Fibroblast of skin of back (primary cell): ENCODE measurements at places on chromosomes 6 and 20.

GRCh38 chr20:5927749-5928462, 22.4 kb downstream of the TRMT6 start:
- DNase-seq = no peak

DNA sequence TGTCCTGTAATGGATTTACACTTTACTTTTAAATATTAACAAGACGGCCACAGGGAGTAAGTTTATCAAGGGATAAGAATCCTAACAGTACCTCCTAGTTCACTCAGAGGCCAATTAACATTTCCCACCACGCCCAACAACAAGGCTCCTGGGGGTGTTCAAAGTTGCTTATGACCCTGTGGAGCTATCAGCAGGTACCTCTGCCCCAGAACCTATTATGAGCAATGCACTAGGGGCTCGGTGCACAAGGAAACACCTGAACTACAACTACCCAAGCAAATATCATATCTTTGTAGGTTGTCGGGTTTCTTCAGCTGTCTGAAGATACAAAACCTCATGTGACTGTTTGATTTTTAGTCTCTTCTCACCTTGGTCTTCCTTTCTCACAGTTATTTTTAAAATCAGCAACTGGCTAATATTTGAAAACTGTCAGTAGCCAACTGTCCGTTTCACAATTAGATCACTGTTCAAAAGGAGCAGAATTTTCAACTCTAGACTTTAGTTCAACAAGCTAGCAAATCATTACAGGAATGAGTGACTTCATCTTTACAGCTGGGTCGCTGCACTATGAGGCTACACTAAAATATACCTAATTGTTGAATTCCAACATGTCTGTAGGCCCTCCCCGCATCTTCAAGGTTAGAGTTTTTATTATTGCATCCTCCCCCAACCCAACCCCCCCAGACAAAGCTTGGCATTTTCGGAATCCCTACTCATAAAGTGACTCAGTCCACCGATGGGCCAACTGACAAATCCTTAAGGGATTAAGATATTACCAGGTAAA, 38.1 kb downstream of the B4GALT5 start:
- DNase-seq = no peak

GRCh38 chr6:107511511-107511993, 21.6 kb downstream of the SOBP start:
- no peak for DNase-seq

DNA sequence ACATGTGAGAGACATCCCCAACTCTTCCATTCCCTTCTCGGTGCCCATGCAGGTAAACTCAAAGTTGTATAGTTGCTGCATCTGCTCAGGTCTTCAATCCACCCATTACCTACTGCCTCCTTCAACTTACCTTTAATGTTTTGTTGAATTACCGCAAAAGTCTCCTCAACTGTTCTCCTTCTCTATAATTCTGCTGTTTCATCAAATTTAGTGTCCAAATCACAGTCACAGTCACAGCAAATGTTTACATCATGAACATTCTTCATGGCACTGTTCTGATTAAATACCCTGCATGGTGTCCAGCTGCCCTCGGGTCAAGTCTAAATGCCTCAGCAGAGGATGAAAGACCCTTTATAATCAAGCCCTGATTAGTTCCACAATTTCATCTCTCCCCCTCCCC, 130.1 kb downstream of the IPCEF1 start:
- DNase-seq = no peak

- DNase-seq = no peak
Measured at GRCh38 chr6:143501851-143502250, 9.7 kb downstream of the FUCA2 start.

DNA sequence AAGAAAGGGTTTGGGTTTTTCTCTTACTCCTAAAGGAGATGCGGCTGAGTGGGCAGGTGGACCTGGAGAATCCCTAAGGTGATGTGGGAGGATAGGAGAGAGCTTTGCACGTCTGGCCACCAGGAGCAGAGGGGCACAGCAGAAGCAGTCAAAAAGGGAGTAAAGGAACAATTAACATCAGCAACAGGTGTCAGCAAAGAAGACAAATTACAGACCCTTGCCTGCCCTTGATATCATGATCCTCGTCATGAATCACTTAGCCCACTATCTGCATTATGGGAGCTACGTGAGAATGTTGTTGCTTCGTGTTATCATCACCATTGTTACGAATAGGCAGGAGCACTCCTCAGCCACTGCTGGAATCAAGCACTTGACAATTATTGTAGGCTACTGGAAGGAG, 25.5 kb upstream of the ARG1 start:
- no peak for DNase-seq

- DNase-seq = no peak
Measured at GRCh38 chr6:163640641-163641040, 226.1 kb downstream of the QKI start.

DNA sequence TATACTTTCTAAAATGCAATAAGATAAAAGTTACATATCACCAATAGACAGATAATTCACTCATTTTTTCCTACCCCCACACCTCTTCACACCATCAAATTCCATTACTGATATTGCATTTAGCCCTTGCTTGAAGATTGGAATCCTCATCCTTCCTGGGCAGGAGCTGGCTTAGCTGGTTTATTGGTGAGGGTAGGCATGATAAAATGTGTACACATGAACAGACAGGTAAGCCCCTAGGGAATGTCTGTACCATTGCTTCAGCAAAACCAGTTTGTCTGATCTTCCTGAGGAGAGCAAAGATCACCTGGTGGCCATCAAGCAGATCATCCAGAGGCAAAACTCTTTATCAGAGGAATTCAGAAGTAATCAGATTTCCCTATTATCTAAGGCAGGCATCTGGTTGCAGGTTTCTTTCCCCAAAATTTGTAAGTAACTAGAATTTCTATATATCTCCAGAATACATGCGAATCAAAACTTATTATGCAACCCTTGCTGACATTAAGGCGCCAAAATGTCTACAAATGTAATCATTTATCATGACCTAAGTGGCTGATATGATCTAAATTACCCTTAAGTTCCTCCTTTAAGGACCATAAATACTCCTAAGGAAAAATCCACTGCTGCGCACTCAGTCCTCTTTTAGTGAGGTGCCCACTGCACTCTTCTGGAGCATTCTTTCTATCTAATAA, 6.6 kb upstream of the FABP7 start:
- no peak for DNase-seq

DNA sequence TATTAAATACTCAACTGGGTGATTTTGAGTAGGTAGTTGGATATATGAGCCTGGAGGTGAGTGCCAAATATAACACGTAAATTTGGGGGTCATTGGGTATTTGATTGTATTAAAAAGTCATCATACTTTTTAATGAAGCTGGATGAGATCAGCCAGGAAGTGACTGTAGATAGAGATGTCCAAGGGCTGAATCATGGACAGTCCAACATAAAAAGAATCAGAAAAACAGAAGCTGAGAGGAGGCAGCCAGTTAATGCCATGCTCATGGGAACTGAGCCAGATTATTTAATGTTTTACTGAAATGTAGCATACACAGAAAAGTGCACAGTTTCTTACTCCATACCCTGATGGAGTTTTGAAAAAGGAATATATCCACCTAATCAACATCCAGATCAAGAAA, 435.5 kb upstream of the PLCB4 start:
- peak; percentile 73 for DNase-seq

- peak; percentile 97 for DNase-seq
Measured at GRCh38 chr6:75098709-75099108, 107.1 kb downstream of the COL12A1 start.

GRCh38 chr6:109912118-109912517, 66.0 kb upstream of the GPR6 start:
- no peak for DNase-seq

- DNase-seq = no peak
Measured at GRCh38 chr6:138155443-138155842, 6.3 kb upstream of the ARFGEF3 start.

DNA sequence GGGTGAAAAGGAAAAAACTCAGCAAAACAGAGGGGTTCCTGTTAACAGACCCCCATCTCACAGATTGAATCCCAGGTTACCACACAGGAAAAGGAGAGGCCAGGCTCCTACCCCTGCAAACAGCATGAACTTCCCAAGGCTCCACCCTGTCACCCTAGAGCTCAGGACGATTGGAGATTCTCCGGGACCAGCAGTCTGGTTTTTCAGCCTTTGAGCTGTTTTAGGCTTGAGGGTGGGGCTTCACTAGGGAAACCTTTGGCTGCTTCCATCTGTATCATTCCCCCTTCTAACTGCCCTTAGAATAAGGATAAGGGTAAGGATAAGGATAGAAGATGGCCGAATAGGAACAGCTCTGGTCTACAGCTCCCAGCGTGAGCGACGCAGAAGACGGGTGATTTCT, 16.0 kb downstream of the C6orf58 start:
- no peak for DNase-seq

DNA sequence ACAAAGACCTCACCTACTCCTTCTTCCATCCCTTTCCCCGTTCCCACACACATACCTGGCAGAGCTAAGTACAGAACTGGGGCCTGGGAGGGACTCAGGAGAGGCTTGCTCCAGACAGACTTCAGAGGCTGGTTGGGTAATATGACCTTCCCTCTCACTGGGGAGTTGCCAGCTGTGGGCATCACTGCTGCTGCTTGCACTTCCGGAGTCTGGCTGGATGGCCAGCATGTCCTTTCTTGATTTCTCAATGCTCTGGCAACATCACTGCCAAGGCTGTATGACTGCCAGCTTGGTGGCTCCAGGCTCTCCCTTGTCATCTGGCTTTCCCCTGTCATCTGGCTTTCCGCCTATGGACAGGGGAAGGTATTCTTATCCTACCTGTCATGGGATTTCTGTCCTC, 47.8 kb downstream of the CDH22 start:
- no peak for DNase-seq
